Breast epithelium (tissue), 4 donors: ENCODE measurements at places on chromosomes 6 and 20.

- H3K27me3 ChIP-seq, result no peaks in the 10 kb centered on the region
- peaks cover 5% of the 10 kb centered on the region for H3K4me1 ChIP-seq
These were observed 13.7 kb upstream of the ZNF831 start for GRCh38 chr20:59149678-59150504.

DNA sequence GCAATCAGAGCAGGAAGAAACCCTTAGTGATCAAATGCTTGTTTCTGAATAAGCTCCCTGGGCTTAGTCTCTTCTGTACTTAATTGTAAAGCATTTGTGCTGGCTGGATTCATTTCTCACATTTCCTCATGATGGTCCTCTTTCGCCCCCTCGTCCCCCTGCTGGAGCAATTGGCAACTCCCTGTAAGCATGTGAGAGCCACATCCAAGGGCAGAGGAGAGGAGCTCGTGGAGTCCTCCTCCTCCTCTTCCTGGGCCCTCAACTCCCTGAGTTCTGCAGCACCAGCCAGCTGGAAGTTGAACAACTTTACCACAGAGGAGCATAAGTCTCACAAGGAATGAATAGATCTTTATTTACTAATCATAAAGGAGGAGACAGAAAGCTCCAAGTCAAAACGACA is 12.6 kb downstream of the ANKEF1 start:
- no peak for DNase-seq
- peaks cover 4% of the 10 kb centered on the region for H3K36me3 ChIP-seq
- H3K27me3 ChIP-seq, result no peaks in the 10 kb centered on the region
- no peak overlapping the region for H3K27ac ChIP-seq
- H3K4me3 ChIP-seq, result no peak overlapping the region

DNA sequence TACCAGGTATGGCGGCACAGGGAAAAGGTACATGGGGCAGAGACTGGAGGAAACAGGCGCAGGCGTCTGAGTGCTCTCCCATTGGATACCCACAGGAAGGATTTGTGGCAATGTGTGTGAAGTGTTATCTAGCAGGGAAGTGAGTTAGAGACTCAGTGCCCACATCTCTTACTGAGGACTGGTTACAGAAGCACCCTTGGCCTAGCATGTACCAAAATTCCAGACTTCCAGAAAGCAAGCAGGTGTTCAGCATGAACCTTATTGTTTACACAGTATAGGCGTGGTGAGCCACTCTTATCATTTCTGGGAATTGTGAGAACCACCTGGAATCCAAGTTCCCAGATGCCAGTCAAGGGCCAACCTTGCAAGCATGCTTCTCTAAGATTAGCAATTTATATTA is 14.2 kb downstream of the MANBAL start:
- no peak overlapping the region for H3K27ac ChIP-seq
- no peak overlapping the region for H3K4me3 ChIP-seq
- H3K4me1 ChIP-seq, result no peaks in the 10 kb centered on the region
- H3K27me3 ChIP-seq, result no peaks in the 10 kb centered on the region
- DNase-seq, result no peak
- no peaks in the 10 kb centered on the region for H3K36me3 ChIP-seq

- H3K36me3 ChIP-seq, result no peaks in the 10 kb centered on the region
- DNase-seq, result no peak
- no peaks in the 10 kb centered on the region for H3K27me3 ChIP-seq
- H3K27ac ChIP-seq, result no peak overlapping the region
These were observed 143.7 kb downstream of the KLHL32 start for GRCh38 chr6:97068211-97068610.

DNA sequence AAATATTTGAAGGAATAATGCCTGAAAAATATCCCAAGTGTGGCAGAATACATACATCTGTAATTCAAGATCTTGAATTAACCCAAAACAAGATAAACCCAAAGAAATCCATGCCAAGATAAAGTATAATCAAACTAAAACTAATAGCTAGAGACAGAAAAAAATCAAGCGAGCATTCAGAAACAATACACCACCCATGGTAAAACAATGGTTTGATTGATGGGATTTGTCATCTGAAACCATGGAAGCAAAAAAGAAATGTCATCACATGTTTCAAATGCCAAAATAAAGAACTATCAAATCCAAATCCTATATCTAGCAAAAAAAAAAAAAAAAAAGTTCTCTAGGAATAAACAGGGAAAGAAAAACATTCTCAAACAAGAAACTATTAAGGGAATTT is 5.1 kb upstream of the DEFB127 start:
- H3K4me3 ChIP-seq, result no peak overlapping the region
- no peak for DNase-seq
- no peaks in the 10 kb centered on the region for H3K4me1 ChIP-seq
- no peaks in the 10 kb centered on the region for H3K36me3 ChIP-seq
- no peak overlapping the region for H3K27ac ChIP-seq

GRCh38 chr20:7031222-7031621 is 263.7 kb downstream of the BMP2 start:
- no peaks in the 10 kb centered on the region for H3K4me1 ChIP-seq
- no peak overlapping the region for H3K4me3 ChIP-seq
- no peak for DNase-seq
- H3K27me3 ChIP-seq, result no peaks in the 10 kb centered on the region
- no peak overlapping the region for H3K27ac ChIP-seq
- no peaks in the 10 kb centered on the region for H3K36me3 ChIP-seq

- no peak for DNase-seq
- no peak overlapping the region for H3K27ac ChIP-seq
- H3K4me3 ChIP-seq, result no peak overlapping the region
- H3K36me3 ChIP-seq, result no peaks in the 10 kb centered on the region
- H3K4me1 ChIP-seq, result no peaks in the 10 kb centered on the region
These were observed 73.2 kb upstream of the DUSP22 start for GRCh38 chr6:219019-219570.
